ENCODE measurements at places on chromosomes 7 and 10.

GRCh38 chr10:103772096-103772845, 83.1 kb downstream of the SH3PXD2A start:
- DNase-seq = peak; percentile 59

DNA sequence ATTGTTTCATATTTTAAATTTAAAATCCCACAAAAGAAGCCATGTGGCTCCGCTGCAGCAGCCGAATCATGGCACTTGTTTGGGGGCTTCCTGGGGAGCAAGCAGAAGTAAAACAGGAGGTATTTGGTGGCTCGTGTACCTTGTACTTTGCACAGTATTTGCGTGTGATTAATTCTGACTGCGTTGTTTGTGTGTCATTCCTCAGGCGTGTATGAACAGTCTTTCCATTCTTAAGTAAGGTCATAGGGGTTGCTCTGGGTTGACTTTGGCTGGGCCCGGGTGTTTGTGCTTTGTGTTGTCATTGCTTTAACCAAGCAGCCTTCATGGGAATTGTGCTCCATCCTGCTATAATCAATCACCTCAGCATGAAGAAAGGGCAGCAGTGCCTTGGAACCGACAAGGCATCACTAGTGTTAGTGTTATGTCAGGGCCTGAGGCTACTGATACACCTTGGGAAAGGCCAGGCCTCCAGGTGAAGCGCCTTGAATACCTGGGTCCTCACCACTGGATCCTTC, 182.4 kb downstream of the ARHGAP21 start:
- DNase-seq = no peak

DNA sequence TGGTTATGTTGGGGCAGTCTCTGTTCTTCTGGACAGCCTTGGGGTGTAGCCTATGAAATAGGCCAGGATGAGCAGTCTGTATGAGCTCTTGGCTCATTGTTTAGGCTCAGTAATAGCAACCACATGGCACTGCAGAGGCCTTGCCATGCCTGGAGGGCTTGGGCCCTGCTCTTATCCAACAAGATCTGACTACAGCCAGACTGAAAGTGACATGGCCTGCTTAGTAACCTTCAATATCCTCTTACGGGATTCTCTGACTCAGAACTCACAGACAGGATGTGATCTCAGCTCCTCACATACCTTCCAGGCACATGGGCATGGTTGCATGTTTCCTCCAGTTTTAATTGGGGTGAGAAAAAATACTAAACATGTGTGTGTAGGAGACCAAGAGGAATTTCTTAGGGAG, 289.3 kb downstream of the PTEN start:
- DNase-seq = no peak

- DNase-seq = no peak
Observed at GRCh38 chr10:132879408-132880127, 62.8 kb downstream of the CFAP46 start.

GRCh38 chr10:35124540-35124939, 2.1 kb upstream of the CREM start:
- DNase-seq = no peak

GRCh38 chr10:75540357-75540966, 109.0 kb downstream of the LRMDA start:
- DNase-seq = no peak

- DNase-seq = no peak
Observed at GRCh38 chr10:33800986-33801385, 466.5 kb upstream of the NRP1 start.

DNA sequence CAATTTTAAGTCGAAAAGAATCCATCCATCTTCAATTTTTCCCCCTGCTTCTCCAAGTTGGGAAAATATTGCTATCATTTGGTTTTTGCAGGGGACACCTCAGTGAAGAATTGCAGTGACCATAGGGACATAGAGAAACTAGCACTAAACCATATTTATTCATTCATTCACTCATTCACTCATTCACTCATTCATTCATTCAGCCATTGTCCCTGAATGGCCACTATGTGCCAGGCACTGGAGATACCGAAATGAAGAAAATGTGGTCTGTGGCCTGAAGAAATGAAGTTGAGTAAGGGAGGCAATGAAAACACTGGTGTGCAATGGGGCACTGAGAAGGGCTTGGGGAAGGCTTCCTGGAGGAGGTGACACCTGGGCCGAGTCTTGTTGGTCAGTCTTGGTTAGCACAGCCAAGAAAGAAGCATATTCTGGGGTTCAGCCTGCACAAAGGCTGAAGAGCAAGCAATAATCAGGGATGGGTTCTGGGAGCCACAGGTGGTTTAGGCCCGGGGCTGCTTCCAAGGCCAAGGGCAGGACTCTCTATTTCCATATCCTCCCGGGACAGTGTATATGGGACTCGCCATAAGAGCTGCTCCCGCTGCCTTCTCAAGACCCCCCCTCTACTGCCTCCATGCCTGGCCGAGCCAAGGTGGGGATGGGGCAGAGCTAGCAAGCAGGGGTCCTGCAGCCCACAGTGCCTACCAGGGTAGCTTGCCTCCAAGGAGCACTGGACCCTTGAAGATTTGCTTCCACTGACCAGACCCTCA, 25.5 kb upstream of the C10orf105 start:
- no peak for DNase-seq

DNA sequence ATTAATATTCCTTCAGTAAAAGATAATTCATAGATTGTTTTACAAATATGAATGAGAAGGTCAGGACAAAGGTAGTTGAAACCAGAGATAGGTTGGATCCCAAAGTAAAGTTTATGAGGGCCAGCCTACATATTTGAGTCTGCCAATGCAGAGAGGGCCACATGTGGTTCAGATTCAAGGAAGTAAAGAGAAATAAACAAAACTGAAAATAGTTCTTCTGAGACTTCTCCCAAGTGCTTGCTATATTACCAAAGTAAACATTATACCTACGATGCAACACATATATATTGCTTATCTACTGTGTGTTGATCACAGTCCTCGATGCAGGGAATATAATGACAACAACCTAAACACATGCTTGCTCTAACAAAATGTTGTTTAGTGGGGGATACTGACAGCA, 109.8 kb downstream of the MALRD1 start:
- no peak for DNase-seq

GRCh38 chr10:102185811-102186527, 33.8 kb downstream of the NOLC1 start:
- no peak for DNase-seq

- DNase-seq = no peak
Observed at GRCh38 chr10:65367706-65368105, 1558.1 kb upstream of the LRRTM3 start.

DNA sequence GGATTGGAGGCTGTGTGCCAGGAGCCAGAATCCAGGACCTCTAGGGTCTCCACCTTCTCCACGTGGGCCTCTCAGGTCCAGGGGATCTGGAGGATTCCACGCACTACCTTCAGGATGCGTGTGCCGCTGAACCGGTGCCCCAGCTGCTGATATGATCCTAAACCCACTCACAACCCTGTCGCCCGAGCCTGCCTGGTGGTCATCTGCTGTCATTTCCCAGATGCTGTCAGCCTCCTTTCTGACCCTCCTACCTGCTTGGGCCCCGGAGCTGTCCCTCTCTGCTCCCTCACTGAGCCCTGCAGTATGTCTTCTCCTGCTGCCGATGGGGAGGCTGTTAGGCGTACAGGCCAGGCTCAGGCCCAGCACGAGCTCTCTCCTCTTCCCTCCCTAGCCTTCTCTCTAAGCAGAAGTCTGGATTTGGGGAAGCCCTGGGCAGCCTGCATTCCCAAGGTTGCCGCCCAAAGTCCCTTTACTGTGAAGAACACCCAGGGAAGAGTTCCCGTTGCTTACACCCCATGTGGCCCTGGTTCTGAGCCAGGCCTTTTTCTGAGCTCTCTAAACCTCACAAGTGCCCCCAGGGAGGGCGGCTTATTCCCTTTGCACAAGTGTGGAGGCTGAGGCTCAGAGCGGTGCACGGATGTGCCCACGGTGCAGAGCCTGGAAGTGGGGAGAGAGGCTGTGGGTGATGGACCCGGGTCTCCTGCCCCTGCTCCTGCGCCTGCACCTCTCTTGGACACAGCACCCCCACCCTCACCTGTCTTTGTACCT, 30.8 kb upstream of the ZNF488 start:
- no peak for DNase-seq

- DNase-seq = no peak
Observed at GRCh38 chr7:43646603-43647338, 63.9 kb downstream of the STK17A start.

DNA sequence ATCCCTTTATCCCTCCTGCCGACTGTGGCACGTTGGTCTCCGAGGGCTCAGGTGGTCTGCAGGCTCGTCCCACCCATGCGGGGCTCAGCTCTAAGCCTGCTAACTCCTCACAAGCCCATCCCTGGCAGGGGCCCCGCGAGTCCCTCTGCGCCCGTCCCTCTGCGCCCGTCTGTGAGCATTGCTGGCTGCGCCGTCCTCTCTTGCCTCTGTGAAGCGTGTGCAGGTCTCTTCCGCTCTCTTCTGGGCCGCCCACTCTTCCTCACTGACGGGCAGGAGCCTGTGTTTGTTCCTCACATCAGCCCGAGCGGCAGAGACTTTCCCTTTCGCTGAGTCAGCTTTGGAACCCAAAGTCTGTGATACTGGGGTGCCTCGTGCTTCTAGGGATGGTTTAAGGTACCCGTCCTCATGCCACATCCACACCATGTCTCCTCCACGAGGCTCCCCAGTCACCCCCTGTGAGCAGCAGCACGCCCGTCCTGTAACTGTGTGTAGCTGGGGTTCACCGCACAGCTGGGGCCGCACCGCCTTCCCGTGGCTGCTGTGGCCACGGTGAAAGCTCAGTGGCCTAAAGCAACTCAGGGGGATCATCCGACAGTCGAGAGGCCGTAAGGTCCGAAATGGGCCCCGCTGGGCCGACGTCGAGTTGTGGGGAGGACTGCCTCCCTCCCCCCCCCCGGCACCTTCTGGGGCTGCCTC, 35.5 kb downstream of the ADGRA1 start:
- no peak for DNase-seq

GRCh38 chr10:77034795-77035194, 602.8 kb downstream of the KCNMA1 start:
- DNase-seq = no peak

DNA sequence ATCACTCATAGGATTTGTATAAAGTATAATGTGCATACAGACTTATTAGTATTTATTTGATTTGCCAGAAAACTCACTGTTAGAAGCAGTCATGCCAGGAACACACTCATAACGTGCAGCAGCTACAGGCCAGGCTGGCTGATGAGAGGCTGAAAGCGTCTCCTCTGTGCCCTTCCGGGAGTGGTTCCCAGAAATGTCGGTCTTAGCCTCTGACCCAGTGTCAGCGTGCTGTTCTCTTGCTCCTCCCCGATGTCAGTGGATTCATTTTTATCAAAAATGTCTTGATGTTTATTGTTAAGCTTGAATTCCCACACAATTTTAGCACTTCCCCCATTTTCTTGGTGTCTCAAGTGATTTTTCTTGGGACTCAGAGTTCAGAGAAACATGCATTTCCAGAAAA, 33.3 kb upstream of the GARS1 start:
- DNase-seq = no peak

GRCh38 chr7:76260171-76260703, 42.2 kb upstream of the HSPB1 start:
- DNase-seq = peak; percentile 92

DNA sequence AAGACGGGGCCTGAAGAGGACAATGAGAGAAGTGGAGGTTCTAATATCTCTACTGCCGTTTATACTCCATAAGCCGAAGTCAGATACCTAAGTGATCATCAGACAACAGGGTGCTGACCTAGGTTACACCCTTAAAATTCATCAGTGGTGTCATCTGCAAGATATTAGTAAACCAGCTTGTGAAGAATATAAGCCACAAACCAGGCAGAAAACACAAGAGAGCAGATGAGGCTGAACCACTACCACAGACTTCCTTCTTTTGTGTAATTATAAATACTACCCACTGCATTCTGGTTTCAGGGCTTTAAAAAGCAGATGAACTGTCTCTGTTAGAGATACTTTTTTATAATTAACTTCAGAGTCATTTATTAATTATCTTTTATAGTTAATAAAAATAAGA, 69.0 kb upstream of the LRRC17 start:
- DNase-seq = no peak

DNA sequence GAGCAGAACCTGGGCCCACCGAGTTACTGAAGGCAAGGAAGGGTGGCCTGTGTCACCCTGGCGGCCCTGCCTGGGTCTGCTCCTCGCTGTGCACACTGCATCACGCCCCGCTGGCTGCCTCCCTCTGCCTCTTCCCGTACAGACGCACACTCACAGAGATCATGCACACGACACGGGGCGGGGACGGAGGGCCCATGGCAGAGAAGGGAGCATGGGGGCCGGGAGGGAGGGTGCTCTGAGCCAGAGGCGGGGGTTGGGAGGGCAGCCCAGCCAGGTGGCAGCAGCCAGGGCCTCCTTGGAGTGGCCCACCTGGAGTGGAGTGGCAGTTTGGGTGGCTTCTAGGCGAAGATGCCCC, 16.6 kb downstream of the BUD23 start:
- no peak for DNase-seq

DNA sequence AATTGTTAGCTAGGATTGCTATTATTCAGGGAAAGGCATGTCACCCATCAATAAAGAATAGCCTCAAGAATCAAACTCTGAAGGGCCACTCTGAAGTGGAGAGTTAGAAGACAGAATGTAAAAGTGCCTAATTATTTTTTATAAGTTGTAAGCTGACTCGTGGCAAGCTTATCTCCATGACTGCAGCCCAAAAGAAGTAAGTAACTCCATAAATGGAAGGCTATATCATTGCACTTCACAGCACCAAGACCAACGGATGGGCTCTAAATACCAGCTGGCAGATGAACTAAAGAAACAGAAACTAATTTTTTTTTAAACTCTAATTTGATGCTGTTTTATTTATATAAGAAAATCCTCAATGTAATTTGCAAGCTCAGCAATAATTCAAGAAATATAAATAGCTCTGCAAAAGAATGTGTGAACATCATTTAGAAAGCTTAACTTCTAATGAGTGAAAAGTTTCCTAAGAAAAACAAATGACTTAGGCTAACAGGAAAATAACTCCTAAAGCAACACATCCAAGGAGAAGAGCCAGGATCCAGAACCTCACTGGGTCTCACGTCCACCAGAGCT, 165.5 kb downstream of the SNX13 start:
- no peak for DNase-seq

DNA sequence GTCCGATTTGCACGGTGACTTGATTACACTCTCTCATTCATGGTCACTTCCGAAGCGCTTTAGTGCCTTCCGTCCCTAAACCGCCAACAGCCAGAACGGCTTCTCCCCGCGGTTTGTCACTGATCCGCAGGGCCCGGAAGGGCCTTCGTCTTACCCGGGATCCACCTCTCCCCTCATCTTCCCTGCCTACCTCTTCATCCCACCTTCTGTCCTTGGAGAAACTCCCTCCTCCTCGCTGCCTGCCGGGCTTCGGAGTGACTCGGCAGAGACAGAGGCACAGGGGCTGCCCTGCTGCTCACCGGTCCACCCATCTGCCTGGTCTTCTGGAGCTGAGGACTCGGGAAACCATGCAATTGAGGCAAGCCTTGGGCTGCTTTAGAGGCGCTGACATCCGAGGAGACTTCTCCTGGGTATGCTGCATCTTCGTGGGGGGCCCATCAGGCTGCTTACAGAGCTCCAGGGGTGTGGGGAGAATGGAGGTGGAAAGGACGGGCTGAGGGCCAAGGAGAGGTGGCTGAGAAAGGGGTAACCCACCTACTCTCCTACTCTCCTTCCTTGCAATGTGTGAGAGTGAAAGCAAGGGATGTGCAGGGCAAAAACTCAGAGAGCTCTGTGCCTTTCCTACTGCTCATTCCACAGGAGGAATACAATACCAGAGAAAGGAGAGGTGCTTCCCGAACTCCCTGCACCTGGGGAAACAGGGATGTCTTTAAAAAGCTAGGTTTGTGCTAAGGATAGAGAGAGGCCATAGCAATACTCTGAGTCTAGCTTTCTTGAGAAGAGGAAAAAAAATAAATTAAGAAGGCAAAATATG, 1.0 kb upstream of the HOXA11 start:
- DNase-seq = no peak

GRCh38 chr7:66739477-66739876, 1.1 kb upstream of the RABGEF1 start:
- no peak for DNase-seq
